A375 (cell line): ENCODE measurements at places on chromosomes 7 and 10. TPM values are rescaled to one million over a fixed set of nuclear protein-coding genes. Genes with fewer than 3 reads are reported as not detected.

MSANTD7 gene
- 14.3 and 14.4 TPM in 2 replicates for total RNA-seq

PIP gene
- total RNA-seq = not detected in 2 replicates

EGFR gene
- 11.5 and 12.6 TPM in 2 replicates for total RNA-seq

LLCFC1 gene
- not detected in 2 replicates for total RNA-seq
